Left renal pelvis (tissue), 4 donors: ENCODE measurements at places on chromosomes 5 and 9. TPM values are rescaled to one million over a fixed set of nuclear protein-coding genes. Genes with fewer than 3 reads are reported as not detected.

- DNase-seq: no peak
Measured at GRCh38 chr5:171599411-171599810, 180.0 kb downstream of the FGF18 start.

GRCh38 chr9:127981559-127982121 is 851 bp upstream of the EEIG1 start:
- no peak for DNase-seq

- DNase-seq: no peak
Measured at GRCh38 chr5:124708086-124708485, 38.4 kb downstream of the ZNF608 start.

- no peak for DNase-seq
Measured at GRCh38 chr5:172849606-172850453, 15.8 kb downstream of the ERGIC1 start.

- no peak for DNase-seq
Measured at GRCh38 chr9:26296910-26297572, 595.6 kb downstream of the CAAP1 start.

Gene SPATA31D4
- polyA plus RNA-seq: not detected
